NCI-H774 (cell line): ENCODE measurements at places on chromosomes 11 and 22.

DNA sequence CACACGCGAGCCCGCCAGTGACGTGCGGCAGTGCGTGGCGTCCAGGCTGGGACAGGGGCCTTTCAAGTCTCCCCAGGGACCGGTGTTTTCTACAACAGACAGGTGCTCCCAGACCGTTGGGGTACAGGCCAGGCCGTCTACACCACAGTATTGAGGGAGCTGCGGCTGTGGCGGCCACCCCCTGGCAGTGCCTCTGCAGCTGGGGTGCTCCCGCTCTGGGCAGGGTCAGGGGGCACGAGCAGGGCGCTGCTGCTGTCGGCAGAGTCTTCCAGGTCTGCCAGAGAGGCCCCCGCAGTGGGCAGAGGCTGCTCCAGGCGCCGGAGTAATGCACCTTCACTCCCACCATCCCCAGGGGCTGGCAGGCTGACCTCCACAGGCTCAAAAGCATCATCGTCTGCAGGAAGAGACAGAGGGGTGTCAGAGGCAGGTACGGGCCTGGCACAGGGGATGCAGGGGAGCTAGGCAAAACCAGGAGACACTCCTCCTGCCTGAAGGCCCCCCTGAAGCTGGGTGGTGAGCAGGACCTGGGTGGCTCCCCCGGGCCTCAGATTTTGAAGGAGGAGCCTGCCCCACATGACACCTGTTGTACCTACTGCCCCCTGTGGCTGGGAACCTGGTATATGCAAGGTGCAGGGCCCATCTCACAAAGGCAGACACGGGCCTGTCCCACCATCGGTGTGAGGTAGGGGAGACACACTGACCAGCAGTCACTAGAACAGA lies 83.3 kb downstream of the DGCR2 start:
- no peak for DNase-seq

DNA sequence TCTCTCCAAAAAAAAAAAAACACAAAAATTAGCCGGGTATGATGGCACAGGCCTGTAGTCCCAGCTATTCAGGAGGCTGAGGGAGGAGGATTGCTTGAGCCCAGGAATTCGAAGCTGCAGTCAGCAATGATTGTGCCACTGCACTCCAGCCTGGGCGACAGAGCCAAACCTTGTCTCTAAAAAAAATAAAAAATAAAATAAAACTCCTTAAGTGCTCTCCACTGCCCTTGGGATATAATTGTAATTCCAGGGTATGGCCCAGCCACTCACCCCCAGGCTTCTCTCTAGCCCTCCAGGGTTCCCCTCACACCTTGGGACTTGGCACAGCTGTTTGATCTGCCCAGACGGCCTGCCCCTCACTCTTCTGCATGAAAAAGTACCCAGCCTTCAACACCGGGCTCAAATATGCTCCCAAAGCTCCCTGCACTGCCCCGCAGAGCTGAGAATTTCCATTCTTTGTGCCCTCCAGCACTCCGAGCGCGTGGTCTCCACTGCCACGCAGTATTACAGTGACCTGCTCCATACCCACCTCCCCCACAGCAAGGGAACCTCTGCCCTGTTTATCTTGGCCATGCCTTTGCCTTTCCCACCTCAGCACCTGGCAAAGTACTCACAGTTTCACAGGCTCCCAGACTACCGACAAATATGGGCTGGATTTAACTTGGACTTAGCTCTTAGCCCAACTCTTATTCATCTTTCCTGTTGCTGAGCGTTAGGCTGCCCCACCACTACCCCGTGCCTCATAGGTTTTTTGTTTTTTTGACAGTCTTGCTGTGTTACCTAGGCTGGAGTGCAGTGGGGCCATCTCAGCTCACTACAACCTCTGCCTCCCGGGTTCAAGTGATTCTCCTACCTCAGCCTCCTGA lies 7.6 kb upstream of the FTH1 start:
- DNase-seq, result no peak

- no peak for DNase-seq
Observed at GRCh38 chr11:122002047-122002446, 114.0 kb downstream of the BLID start.

DNA sequence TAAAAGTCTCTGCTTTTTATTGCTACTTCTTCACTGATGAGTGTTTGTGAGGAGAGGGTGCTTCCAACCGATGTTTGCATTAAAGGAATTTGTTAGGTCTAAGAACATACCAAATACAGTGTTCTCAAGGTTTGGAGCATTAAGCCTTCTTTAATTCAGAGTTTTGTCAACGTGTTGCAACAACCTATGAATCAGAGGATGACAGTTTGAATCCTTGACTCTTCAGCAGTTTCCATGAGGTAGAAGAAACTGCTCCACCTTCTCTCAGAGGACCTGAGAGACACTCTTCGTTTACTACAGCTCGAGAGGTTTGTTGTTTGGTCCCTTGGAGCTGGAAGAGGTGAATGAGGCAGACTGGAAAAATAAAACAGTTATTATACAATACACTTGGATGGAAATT lies 55.7 kb downstream of the NCAM1 start:
- DNase-seq, result no peak

DNA sequence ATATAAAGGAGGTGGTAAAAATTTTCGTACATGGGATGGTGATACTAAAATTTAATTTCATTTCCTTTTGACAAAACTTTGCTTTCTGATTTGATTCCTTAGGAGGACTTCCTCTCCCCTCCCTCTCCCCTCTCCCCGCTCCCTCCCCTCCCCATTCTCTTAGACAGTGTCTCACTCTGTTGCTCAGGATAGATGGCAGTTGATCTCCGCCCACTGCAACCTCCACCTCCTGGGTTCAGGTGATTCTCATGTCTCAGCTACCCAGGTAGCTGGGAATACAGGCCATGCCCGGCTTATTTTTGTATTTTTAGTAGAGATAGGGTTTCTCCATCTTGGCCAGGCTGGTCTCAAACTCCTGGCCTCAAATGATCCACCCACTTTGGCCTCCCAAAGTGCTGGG lies 15.9 kb downstream of the TRIM44 start:
- no peak for DNase-seq
